ENCODE measurements at places on chromosomes 7 and 10. TPM values are rescaled to one million over a fixed set of nuclear protein-coding genes. Genes with fewer than 3 reads are reported as not detected.
A peak's percentile ranks its signal among the peaks of the same experiment; 100 is the strongest.

Gene ABCB4
- 0.42 TPM for total RNA-seq

Gene LRRC18
- total RNA-seq: not detected

Gene STOX1
- total RNA-seq: 3.5 TPM

Gene SOSTDC1
- total RNA-seq: 2.4 TPM

DNA sequence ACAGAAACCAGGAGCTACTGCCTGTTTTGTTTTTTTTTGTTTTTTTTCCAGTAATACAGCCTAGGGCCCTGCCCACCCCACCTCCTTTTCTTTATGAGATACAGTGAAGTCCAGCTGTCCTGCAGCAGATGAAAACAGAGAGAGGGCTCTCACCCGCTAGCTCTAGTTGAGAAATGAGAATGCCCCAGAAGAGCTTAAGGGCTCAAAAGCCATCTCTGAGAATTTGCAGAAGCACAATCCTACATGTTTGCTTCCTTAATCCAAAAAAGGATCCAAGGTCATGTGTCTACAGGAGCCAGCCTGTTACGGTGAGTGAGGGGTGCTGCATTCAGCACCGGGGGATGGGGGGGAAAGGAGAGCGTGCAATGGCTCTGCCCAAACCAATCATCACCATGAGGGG is 122.7 kb downstream of the KCNMA1 start:
- H3K27me3 ChIP-seq: no peaks in the 10 kb centered on the region
- no peak overlapping the region for H3K27ac ChIP-seq
- no peak for DNase-seq

DNA sequence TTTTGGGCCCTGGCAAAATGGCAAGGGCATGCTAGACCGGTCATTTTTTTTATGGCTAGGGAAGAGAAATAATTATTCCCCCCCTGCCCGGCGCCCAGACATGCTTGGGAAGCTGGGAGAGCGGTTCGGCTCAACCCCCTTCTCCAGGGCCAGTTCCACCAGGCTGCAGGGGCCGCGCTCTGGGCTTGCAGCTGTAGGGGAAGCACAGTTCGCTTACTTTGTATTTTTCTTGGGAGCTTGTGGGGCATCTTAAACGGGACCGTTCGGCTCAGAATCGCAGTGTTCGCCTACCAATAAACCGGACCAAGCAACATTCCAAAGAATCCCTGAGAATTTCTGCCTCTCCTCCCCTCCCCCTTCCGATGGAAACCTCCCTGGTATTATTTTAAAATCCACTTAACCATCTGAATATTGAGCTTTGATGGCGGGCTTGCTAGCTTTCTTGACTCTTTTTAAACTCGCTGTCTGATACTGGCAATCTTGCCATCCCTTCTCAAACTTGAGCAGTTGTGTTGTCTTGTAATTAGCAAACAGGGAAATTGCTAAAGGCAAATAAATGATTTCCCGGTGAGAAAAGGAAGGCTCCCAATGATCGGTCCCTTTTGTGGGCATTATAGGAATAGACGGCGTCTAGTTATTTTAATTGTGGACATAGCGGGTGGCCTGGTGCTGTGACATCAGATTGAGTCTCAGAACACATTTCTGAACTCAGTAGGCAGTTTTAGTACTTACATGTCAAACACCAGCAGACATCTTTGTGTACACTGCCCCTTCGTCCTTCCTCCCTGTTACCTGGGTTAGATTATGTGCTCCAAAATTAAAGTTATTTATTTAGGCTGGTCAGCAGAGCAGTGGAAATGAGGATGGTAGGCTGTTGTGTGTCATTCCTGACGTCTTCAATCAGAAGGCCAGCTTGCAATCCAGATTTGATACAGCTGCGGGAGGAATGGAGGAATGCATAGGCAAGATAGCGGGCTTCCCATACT is 3.4 kb downstream of the TCF7L2 start:
- no peak for DNase-seq
- H3K4me1 ChIP-seq: peaks cover 11% of the 10 kb centered on the region
- H3K27ac ChIP-seq: peak overlapping the region; percentile 95
- H3K4me3 ChIP-seq: peak overlapping the region; percentile 56
- no peaks in the 10 kb centered on the region for H3K36me3 ChIP-seq

- H3K27me3 ChIP-seq: no peaks in the 10 kb centered on the region
- H3K36me3 ChIP-seq: no peaks in the 10 kb centered on the region
- no peaks in the 10 kb centered on the region for H3K4me1 ChIP-seq
- no peak overlapping the region for H3K4me3 ChIP-seq
- DNase-seq: no peak
Measured at GRCh38 chr10:2619472-2619871, 447.9 kb upstream of the PFKP start.

- DNase-seq: no peak
- H3K27ac ChIP-seq: no peak overlapping the region
- no peaks in the 10 kb centered on the region for H3K4me1 ChIP-seq
- H3K27me3 ChIP-seq: no peaks in the 10 kb centered on the region
- H3K36me3 ChIP-seq: no peaks in the 10 kb centered on the region
Measured at GRCh38 chr10:16717622-16718395, 99.4 kb downstream of the RSU1 start.

- H3K27me3 ChIP-seq: no peaks in the 10 kb centered on the region
- no peak overlapping the region for H3K4me3 ChIP-seq
- no peaks in the 10 kb centered on the region for H3K4me1 ChIP-seq
- no peak for DNase-seq
- no peaks in the 10 kb centered on the region for H3K36me3 ChIP-seq
Measured at GRCh38 chr10:1210667-1211066, 154.5 kb downstream of the WDR37 start.

DNA sequence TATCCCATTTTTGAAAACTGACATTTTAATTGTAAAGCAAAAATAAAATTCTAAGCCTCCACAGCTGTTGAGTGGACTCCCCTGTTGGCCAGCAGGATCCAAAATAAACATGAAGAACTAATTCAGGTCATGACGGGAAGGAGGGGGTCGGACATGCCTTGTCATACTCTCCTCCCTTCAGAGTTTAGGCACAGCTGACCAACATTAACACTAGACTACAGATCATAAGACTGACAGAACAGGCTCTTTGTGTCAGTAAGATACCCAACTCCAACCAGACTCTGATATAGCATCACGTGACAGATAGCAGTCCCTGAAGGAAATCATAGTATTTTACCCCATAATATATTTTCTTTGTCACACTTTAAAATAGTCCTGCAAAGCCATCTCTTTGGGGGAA is 20.9 kb upstream of the ZNF12 start:
- no peaks in the 10 kb centered on the region for H3K4me1 ChIP-seq
- no peaks in the 10 kb centered on the region for H3K27me3 ChIP-seq
- H3K4me3 ChIP-seq: no peak overlapping the region
- no peak for DNase-seq
- H3K36me3 ChIP-seq: no peaks in the 10 kb centered on the region

- no peak for DNase-seq
- no peaks in the 10 kb centered on the region for H3K36me3 ChIP-seq
- H3K4me1 ChIP-seq: no peaks in the 10 kb centered on the region
Measured at GRCh38 chr7:107785926-107786325, 17.1 kb downstream of the SLC26A3 start.

- H3K4me1 ChIP-seq: no peaks in the 10 kb centered on the region
- no peaks in the 10 kb centered on the region for H3K36me3 ChIP-seq
- no peaks in the 10 kb centered on the region for H3K27me3 ChIP-seq
- DNase-seq: no peak
Measured at GRCh38 chr10:28316696-28317095, 13.8 kb upstream of the MPP7 start.

- no peaks in the 10 kb centered on the region for H3K4me1 ChIP-seq
- no peaks in the 10 kb centered on the region for H3K27me3 ChIP-seq
- no peak overlapping the region for H3K4me3 ChIP-seq
- no peak for DNase-seq
- H3K36me3 ChIP-seq: no peaks in the 10 kb centered on the region
Measured at GRCh38 chr10:45544191-45544590, 128.4 kb downstream of the ZFAND4 start.

DNA sequence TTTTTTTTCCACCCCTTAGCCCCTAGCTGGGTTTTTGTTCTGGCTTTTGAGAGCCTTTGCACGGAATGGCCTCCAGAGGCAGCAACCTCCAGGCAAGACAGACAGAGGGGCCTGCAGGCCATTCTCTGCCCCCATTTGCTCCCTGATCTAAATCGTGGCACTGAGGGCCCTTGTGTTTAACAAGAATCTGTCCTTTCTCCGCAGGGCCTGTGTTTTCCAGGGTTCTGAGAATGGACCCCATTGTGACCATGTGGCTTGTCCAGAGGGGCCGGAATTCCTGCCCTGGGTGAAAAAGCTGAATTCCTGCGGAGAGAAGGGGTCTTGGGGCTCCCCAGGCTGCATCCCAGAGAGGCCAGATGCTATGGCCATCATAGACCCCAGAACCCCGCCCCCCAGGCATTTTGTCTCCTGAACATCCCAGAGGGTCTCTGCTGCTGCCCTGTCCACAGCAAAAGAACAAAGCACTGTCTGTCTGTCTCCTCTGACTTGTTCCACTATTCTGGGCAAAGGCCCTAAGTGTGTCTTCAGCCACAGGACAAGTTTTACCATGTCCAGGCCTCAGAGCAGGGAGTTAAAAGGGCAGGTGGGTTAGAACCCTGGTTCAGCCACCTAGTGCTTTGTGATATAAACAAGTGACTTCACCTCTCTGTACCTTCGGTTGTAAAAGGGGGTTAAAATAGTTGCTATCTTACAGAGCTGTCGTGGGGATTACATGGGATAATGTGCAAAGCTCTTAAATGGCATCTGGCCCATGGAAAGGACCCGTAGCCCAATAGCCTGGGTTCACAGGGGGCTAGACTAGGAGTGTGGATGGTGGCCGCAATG is 155.6 kb downstream of the SH3PXD2A start:
- H3K4me1 ChIP-seq: peaks cover 63% of the 10 kb centered on the region
- peak overlapping the region; percentile 89 for H3K27ac ChIP-seq
- no peak for DNase-seq
- H3K4me3 ChIP-seq: no peak overlapping the region
- H3K36me3 ChIP-seq: no peaks in the 10 kb centered on the region

GRCh38 chr10:31083765-31084184 is 52.1 kb upstream of the ZNF438 start:
- H3K4me1 ChIP-seq: no peaks in the 10 kb centered on the region
- H3K27ac ChIP-seq: no peak overlapping the region
- H3K27me3 ChIP-seq: no peaks in the 10 kb centered on the region
- no peak overlapping the region for H3K4me3 ChIP-seq

DNA sequence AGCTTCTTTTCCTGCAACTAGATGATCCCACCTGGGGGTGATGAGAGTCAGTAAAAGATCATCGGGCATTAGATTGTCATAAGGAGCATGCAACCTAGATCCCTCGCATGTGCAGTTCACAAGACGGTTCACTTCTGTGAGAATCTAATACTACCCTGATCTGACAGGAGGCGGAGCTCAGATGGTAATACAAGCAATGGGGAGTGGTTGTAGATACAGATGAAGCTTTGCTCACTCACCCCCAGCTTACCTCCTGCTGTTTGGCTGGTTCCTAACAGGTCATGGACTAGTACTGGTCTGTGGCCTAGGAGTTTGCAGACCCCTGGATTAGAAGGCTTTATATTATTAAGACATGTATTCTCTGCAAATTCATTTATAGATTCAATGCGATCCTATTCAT is 181.6 kb upstream of the MGMT start:
- no peak overlapping the region for H3K4me3 ChIP-seq
- H3K27me3 ChIP-seq: no peaks in the 10 kb centered on the region
- no peaks in the 10 kb centered on the region for H3K36me3 ChIP-seq
- no peak overlapping the region for H3K27ac ChIP-seq
- H3K4me1 ChIP-seq: no peaks in the 10 kb centered on the region
- no peak for DNase-seq

DNA sequence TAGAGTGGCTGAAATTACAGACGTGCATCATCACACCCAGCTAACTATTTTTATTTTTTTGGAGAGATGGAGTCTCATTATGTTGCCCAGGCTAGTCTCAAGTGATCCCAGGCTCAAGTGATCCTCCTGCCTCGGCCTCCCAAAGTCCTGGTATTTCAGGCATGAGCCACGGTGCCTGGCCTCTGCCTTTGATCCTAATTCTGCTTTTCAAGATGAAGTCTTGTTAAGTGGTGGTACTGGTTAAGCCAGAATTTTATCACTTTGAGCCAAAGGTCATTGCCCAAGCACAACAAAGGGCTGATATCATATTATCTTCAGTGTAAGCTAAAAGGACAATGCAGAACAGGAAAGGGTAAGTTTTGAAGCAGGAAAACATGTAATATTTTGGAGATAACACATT is 64.2 kb downstream of the MYOF start:
- no peaks in the 10 kb centered on the region for H3K27me3 ChIP-seq
- peaks cover 2% of the 10 kb centered on the region for H3K4me1 ChIP-seq
- H3K36me3 ChIP-seq: no peaks in the 10 kb centered on the region
- H3K4me3 ChIP-seq: no peak overlapping the region
- no peak overlapping the region for H3K27ac ChIP-seq
- DNase-seq: no peak

- H3K4me3 ChIP-seq: peak overlapping the region; percentile 83
- H3K27ac ChIP-seq: peak overlapping the region; percentile 92
- DNase-seq: peak; percentile 8
- H3K27me3 ChIP-seq: no peaks in the 10 kb centered on the region
- peaks cover 22% of the 10 kb centered on the region for H3K4me1 ChIP-seq
Measured at GRCh38 chr7:73577627-73578341, 595 bp downstream of the TBL2 start.

- DNase-seq: no peak
- H3K27ac ChIP-seq: no peak overlapping the region
- no peaks in the 10 kb centered on the region for H3K4me1 ChIP-seq
Measured at GRCh38 chr10:92787557-92788152, 60.7 kb upstream of the EXOC6 start.

DNA sequence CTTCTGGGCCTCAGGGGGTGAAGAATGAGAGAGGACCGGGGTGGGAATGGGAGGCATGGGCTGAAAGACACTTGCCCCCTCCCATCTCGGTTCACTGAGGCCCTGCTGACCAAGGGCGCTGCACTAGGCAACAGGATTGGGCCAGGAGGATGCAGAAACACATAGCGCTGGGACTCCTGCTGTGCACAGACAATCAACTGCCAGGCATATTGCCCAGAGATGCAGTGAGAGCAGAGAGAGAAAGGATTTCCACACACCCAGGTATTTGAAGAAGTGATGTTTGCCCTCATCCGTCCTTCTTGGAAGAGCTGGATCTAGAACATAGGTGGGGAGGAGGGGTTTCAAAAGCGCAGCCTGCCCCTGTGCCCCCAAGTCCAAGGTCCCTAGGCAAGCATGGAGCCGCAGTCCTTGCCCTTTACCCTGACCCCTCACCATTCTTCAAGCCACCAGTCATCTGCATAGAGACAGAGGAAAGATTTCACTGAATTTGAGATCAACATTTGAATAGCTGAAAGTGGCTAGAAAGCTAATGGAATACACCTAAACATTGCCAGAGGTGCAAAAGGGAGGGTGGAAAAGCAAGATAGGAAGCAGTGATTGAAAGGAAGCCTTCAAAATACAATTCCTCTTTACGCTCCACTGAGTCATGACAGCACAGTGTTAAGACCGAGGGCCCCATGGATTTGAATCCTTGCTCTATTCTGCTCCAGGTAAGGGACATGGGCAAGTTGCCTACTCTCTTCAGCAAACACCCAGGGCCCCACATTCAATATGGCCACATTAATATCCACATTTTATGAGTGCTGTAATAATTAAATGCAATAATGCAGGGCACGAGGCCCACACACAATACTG is 44.2 kb upstream of the TNS3 start:
- peaks cover 20% of the 10 kb centered on the region for H3K4me1 ChIP-seq
- no peak overlapping the region for H3K4me3 ChIP-seq
- DNase-seq: no peak
- H3K27ac ChIP-seq: no peak overlapping the region

- no peak overlapping the region for H3K4me3 ChIP-seq
- H3K27ac ChIP-seq: no peak overlapping the region
- DNase-seq: no peak
- no peaks in the 10 kb centered on the region for H3K27me3 ChIP-seq
Measured at GRCh38 chr7:112405286-112405685, 45.0 kb upstream of the IFRD1 start.

Measured in tibial nerve (tissue), 4 donors.